Fibroblast of upper back skin (primary cell): ENCODE measurements at places on chromosomes 5 and 9.

DNA sequence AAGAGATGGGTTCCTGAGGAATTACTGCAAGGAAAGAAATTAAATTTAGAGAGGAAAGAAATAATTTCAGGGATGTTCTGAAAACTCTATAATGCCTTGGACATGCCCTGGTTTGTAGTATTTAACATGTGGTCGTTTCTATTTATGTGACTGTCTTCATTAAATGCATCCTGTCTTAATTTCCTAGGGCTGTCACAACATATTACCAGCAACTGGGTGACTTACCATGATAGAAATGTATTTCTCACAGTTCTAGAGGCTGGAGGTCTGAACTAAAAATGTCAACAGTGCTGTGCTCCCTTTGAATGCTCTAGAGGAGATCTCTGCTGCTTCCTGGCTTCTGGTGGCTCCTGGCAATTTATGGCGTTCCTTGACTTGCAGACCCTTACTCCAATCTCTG lies 287.7 kb downstream of the FBXL7 start:
- DNase-seq, result peak; percentile 26

GRCh38 chr5:157554179-157555036 lies 21.2 kb downstream of the ADAM19 start:
- no peak for DNase-seq

DNA sequence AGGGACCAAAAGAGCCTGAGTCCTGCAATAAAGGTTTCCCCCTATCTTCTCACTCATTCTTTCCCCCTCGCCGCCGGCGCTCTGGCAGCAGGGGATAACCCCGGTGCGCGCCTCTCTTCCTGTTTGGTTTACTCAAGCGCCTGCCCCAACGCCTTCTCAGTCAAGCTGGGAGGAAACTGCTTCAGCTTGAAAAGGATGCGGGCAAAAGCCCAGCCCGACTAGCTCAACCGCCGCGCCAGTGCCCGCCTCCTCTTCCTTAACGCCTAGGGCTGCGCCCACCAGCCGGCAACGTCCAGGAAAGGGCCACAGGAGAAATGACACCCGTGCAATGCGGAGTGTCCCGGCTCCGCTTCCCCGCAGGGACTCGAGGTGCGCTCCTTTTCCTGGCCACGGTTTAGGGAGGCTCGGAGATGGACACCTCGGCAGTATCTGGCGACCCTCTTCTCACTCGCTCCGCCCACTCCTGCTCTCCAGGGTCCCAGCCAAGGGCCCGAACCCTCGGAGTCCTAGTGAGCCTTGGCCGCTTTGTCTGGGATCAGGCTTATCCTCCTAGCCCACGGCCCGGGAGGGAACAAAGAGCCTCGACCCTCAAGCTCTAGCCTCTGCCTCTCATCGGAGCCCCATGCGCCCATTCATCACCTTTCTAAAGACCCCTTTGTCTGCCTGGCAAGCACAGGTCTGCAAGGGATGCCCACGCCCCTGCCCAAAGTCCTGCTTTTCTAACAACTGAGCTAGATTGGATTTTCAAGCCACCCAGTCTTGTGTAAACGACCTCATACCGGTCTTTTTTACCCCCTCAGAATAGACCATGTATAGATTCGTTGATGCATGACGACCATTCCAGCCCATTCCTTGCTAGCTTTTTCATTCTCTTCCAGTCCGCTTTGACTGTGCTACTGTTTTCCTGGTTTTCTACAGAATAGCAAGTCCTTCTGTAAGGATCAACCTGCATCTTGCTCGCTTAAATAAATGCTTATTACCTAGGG lies 2.0 kb downstream of the ST8SIA4 start:
- DNase-seq, result peak; percentile 62

DNA sequence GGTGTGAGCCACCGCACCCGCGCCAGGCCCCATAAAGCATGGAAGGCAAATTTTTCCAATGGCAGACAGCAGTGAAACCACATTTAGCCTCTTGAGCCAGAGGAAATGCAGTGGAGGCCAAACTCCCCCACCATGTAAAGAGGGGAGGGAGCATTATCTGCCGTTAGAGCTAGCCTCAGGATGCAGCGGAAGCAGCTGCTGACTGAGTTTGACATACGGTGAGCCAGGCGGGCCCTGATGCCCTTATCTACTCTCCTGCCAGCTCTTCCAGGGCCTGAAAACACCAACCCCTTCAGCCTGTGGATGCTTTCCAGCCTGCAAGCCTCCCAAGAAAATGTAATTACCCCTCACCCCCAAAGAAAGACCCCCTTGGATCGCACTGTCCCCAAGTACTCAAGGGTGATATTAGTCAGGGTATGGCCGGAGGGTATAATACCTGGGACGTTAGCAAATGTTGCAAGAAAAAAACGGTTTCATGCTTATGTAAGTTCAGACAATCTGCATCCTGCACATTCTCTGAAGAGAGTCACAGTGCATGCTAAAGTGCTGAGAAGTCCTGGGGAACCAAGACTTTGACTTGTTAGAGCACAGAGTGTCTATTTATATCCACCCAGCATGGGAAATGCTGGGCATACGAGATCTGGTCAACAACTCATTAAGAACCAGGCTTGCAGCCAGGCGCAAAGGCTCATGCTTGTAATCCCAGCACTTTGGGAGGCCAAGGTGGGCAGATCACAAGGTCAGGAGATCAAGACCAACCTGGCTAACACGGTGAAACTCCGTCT lies 11.3 kb upstream of the GGTA1 start:
- DNase-seq, result no peak

DNA sequence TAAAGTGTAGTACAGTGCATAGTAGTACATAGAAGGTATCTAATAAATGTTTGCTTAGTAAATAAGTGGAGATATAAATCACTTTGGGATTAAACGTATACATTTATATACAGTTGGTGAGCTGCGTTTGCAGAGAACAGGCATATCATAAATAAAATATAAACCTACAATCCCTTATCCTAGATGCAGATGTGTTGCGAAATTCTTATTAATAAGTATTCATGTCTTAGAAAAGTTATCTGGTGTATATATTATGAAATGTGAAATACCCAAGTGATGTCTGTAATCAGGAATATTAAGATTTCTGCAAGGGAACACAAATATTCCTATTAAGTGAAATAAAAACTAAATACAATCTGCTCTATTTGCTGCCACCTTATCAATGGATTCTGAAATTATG lies 8.8 kb downstream of the CCNH start:
- DNase-seq, result no peak

GRCh38 chr9:98879963-98880310 lies 63.8 kb upstream of the COL15A1 start:
- DNase-seq, result no peak

GRCh38 chr9:71748280-71748743 lies 20.0 kb downstream of the CEMIP2 start:
- peak; percentile 93 for DNase-seq

- no peak for DNase-seq
These were observed 5.1 kb upstream of the AHRR start for GRCh38 chr5:316210-317085.

DNA sequence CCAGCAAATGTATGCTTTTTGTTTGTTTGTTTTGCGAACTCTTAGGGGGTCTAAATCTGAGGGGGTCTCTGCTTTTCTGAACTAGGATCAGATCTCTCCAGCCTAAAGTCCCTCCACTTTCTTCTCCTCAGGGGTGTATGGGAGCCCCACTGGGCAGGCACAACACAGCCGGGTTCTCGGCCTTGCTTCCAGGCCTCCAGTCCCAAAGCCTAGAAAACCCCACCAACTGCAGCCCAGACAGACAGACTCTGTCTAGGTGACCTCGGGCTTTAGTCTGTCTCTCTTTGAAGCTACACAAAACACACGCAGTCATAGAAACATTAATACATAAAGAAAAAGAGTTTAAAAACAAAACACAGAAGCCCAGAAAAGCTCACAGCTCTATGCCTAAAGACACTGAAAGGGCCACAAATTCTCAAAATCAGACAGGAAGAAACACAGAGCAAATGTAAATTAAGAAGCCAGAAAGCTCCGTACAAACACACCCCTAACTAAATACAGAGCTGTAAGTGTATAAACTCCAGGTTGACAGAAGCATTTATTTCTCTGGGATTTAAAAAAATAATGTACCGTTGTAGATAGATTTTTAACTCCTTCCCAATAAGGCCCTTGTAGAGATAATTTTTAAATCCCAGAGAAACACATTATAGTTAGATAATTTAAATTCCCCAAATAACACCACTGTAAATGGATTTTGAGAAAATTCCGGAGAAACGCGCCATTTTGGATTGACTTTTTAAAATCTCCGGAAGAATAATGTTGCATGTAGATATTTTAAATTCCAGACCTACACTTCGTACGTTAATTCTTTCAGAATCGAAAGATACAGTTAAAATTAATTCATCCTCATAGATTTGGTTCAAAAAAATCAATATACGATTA lies 2.0 kb downstream of the PITX1 start:
- DNase-seq, result no peak

DNA sequence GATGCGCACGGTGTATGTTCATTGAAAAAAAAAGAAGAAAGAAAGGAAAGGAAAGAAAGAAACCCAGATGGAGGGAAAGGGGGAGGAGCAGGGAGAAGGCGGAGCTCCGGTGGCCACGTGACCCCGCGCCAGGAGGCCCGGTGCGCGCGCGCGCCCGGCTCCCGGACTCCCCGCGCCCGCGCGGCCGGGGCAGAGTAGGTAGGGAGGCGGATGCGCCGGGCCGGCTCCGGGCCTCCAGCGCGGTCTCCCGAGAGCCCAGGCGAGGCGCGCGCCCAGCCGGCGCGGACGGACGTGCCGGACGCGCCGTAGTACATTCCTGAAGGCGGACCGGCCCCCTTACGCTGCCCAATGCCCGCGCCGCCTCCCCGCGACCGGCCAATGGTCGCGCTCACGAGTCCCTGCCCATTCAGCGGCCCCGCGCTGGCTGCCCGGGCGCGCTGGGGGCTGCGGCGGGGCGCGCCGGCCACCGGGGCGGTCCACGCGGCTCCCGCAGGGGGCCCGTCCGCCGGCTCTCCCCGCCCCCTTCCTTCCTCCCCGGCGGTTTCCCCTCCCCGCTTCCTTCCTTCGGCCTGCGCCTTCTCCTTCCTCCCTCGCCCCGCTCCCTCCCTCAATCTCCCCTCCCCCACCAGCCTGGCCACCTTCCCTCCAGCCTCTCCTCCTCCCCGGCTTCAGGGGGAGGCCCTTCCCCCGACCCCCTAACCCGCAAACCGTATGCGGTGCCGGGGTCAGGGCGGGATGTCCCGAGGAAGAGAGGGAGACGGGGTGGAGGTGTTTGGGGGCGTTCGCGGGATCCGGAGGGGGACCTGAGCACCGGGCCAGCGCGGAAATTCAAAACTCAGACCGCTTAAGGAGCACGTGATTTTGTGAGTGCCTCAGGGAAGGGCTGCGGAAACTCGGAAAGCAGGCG lies 5.8 kb downstream of the PTCH1 start:
- peak; percentile 97 for DNase-seq

DNA sequence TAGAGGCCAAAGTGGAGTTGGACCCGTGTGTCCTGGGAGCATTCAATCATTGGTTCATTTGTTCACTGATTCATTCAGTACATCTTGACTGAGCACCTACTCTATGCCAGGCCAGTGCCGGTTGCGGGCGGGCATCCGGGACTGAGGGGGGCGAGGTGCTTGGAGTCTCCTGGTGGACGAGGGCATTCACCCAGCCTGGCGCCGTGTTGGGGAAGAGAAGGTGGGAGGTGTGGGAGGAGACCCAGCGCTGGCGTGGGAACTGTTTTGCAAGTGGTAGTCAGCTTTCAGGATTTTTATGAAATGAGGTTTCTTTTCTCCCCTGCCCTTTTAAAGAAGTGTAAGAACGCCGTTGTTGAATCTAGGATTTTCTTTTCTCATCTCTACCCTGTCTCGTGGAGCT lies 37.2 kb downstream of the NCS1 start:
- DNase-seq, result no peak

GRCh38 chr5:89047571-89047970 lies 164.6 kb upstream of the MEF2C start:
- peak; percentile 41 for DNase-seq

- no peak for DNase-seq
These were observed 71.6 kb upstream of the RNU6ATAC start for GRCh38 chr9:134236001-134236421.

- peak; percentile 38 for DNase-seq
These were observed 11.6 kb upstream of the ABL1 start for GRCh38 chr9:130823435-130823834.

DNA sequence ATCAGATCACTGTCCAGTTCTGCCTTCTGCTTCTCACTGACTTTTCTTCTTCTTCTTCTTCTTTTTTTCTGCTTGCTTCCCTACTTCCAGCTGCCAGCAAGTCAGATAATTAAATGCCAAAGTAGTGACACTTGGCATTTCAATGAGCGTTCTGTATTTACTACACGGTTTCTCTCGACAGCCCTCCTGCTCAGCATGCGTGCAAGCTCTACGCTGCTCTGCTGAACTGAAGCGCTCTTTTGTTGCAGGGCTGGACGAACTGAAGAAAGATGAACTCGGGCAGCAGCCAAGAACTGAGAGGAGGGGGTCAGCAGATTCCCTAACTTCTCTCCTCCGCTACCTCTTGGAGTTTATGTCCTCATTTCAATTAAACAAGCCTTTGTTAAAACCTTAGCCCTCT lies 319.1 kb downstream of the GLIS3 start:
- DNase-seq, result peak; percentile 29

GRCh38 chr5:150486402-150487198 lies 21.3 kb upstream of the NDST1 start:
- DNase-seq, result peak; percentile 68
